ENCODE measurements at places on chromosomes 5 and 9.

DNA sequence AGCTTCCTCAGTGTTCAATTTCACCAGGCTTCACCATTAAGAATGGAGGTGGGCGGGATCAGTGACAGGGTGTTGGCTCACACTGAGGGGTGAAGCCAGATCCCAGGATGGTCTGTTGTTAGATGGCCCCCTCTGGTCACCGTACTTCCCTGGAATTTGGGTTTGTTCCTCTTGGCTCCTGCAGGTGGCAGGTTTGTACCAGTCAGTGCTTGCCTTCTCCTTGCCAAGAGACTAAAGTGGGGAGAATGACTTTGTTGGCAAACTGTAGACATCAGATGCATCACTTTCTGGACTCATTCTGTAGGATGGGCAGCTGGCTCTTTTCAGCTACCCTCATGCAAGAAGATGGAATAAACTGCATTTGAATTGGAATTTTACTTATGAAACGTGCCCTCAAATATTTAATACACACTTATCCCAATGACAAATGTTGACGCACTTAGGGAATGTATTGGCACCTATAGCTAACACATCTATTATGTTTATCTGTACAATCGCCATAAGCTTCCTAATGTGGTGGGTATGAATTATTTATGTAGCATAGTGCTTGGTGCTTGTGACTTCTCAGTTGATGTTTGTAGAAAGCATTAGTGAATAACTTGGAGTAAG is 31.4 kb upstream of the ANKRD55 start:
- peak; percentile 7 for DNase-seq

- peak; percentile 41 for DNase-seq
Measured at GRCh38 chr9:78369639-78370219, 72.8 kb downstream of the PSAT1 start.

DNA sequence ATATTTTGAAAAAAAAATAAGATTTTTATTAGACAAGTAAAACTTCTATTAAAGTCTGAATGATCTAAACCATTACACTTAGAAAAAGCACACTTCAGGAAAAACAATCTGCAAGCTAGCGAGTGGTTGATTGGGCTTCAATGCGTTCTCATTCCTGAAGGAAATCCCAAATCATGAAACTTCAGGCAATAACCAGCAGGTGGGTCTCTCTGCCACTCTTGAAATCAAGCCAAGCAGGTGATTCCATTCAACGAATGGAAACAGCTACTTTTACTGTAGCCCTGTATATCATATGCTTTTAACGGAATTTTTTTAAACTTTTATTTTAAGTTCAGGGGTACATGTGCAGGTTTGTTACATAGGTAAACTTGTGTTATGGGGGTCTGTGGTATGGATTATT is 234.5 kb upstream of the TRPM3 start:
- no peak for DNase-seq

- peak; percentile 69 for DNase-seq
Measured at GRCh38 chr5:56233230-56233629, at the start of gene ANKRD55. ANKRD55 (minus strand) TSS chr5:56233330; CDS start chr5:56232913, 417 bp downstream.

- no peak for DNase-seq
Measured at GRCh38 chr5:88829054-88829453, 53.9 kb downstream of the MEF2C start.

GRCh38 chr9:113566712-113567071 is 103.2 kb downstream of the RGS3 start:
- DNase-seq: no peak

GRCh38 chr5:132017316-132017715 is 5.9 kb upstream of the ACSL6 start:
- peak; percentile 40 for DNase-seq

DNA sequence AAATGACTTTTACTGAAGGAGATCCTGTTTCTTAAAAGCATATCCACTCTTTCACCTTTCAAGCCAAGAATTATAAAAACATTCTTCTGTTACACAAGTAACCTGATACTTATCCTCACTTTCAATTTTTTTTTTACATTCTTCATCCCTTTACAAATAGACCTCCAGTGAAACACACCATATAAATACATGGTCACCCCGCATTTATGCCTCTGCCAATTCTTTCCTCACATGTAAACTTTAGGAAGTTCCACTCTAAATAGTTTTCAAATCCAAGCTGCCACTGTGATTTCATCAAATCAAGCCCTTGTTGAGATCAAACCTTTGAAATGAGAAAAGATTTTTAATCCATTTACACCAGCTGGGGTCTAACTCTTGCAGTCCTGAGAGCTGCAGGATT is 40.0 kb downstream of the GAS1 start:
- DNase-seq: no peak

- DNase-seq: peak; percentile 8
Measured at GRCh38 chr5:99369797-99370593, 441.2 kb upstream of the CHD1 start.

DNA sequence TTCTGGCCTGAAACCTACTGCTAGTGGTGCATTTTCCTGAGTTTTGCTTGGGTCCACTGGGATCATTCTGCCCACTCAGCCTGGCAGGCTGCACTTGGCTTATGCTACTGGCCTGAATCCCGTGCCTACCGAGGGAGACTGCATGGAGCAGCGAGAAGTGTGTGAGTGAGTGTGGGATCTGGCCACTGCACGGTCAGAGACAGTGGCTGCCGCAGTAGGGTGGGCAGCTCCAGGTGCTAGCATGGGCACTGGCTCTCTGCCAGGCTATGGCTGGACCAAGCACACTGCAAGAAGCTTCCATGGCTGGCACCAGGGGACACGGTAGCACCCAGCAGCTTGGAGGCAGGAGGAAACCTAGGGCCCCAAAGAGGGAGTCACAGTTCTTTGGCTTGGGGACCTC is 1058.7 kb upstream of the ACO1 start:
- DNase-seq: no peak

DNA sequence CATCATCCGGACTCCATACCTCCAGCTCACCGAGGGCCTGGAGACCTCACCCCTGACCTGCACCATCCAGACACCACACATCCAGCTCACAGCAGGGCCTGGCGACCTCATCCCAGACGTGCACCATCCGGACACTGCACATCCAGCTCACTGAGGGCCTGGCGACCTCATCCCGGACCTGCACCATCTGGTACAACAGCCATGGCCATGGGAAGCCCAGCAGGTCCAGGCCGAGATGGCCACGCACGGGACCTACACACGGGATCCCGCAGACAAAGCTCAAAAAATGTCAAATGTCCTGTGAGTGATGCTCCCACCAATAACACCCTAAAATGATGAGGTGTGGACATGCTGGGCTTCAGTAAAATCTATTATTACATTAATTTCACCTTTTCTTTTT is 9.7 kb downstream of the TERT start:
- no peak for DNase-seq

DNA sequence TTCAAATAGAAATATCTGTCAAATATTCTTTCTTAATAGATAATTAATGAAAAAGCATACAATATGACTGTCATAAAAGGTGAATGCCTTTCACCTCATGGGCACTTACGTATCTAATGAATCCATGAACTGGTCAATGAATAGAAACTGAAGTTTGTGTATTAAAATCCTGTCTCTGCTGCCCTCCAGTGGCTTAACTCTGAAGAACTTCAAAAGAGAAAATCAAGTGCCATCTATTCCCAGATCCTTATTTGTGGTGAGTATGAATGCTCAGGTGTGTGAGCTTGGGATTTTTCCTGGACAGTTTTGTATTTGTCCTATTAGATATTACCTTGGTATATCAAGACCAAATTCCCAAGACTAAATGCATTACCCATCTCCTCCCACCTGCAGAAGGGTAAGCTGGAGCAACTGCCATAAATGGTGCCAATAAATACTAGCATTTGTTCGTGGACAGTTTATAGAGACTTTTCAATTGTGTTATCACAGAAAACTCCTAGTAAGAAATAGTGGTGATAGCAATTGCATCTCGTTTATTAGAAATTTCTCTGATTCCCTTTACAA is 44.0 kb upstream of the SVEP1 start:
- peak; percentile 71 for DNase-seq

GRCh38 chr9:95719354-95719753 is 156.1 kb upstream of the ERCC6L2 start:
- no peak for DNase-seq

DNA sequence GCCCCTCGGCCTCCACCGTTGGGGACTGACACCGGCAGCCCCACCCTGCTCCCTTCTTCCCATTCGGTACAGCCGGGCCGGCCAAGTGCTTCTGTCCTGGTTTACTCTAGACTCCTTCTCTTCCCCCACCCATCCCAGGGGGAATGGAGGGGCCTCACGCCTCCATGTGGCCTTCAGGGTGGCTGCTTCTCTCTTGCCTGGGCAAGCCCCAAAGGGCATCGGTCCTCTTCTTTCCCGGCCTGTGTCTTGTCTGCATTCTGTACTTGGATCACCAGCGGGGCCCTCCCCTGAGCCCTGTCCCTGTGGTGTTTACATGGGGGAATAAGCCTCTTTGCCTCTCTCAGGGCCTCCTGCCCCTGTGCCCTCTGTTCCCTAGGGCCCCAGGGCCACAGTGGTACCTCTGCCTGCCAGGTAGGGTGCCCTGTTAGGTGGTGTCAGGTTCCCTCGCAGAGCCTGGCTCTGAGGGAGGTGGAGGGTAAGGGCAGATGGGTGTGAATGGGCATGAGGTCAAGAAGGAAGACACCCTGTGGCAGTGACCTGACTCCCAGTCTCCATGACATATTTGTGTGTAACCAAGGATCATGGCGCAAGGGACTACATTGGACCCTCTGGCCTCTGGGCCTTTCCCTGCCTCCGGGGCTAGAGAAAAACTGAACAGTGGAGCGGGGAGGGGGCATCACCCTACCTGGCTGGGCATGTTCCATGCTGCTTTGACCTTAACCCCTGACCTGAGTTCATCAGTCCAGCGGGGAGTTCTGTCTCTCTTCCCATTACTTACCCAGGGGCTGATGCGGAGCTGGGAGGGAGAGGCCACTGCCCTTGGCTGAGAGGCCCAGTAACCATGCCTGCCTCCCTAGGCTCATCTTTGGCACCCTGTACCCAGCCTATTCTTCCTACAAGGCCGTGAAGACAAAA is 1.6 kb downstream of the REEP2 start:
- DNase-seq: no peak

- DNase-seq: peak; percentile 20
Measured at GRCh38 chr5:1511651-1512540, 11.9 kb downstream of the LPCAT1 start.

GRCh38 chr5:42887575-42887974 is 75.9 kb upstream of the SELENOP start:
- DNase-seq: no peak

GRCh38 chr5:6708814-6709213 is 4.4 kb upstream of the TENT4A start:
- no peak for DNase-seq

DNA sequence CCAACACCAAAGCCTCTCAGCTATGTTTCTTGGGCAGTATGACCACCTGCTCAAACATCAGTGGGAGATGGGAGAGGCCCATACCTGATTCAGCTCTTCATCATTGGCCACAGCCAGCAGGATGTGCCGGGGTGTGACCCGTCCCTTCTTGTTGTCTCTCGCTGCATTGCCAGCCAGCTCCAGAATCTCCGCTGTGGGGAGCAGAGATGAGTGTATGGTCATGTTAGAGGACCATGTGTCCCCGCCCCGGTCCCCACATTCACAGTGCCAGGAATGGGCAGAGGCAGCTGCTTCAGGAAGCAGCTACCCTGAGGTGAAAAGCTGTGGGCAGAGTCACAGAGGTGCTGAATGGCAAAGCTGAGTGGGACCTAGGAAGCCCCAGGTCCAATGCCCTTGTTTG is 29.1 kb downstream of the MACROH2A1 start:
- DNase-seq: no peak

- DNase-seq: no peak
Measured at GRCh38 chr9:90546200-90546599, 96.4 kb downstream of the DIRAS2 start.

GRCh38 chr5:1400211-1400855 is 44.9 kb downstream of the SLC6A3 start:
- no peak for DNase-seq

DNA sequence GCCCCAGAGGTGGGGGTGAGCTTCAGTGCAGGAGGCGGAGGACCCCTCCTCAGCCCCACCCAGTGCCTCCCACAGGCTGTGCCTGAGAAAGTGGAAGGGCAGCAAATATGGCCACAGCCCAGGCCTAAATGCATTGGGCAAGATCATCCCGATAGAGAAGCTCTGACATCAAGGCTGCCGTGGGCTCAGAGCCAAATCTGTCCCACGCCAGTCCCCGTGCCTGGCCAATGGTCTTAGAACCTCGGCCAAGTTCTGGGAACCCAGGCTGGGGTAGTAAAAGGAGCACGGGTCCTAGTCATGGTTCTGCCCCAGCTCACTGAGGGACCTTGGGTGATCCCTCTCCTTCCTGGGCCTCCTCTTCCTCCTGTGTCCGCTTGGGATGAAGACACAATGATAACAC is 27.7 kb upstream of the TNIP1 start:
- no peak for DNase-seq

GRCh38 chr9:85130260-85130659 is 460.7 kb downstream of the NTRK2 start:
- no peak for DNase-seq

- no peak for DNase-seq
Measured at GRCh38 chr9:108815156-108815555, 40.6 kb downstream of the ACTL7B start.

- no peak for DNase-seq
Measured at GRCh38 chr9:31388660-31389059, 995.8 kb upstream of the ACO1 start.

- no peak for DNase-seq
Measured at GRCh38 chr5:78405829-78406750, 45.7 kb downstream of the SCAMP1 start.

- DNase-seq: no peak
Measured at GRCh38 chr9:92644278-92644677, 25.7 kb downstream of the IPPK start.

DNA sequence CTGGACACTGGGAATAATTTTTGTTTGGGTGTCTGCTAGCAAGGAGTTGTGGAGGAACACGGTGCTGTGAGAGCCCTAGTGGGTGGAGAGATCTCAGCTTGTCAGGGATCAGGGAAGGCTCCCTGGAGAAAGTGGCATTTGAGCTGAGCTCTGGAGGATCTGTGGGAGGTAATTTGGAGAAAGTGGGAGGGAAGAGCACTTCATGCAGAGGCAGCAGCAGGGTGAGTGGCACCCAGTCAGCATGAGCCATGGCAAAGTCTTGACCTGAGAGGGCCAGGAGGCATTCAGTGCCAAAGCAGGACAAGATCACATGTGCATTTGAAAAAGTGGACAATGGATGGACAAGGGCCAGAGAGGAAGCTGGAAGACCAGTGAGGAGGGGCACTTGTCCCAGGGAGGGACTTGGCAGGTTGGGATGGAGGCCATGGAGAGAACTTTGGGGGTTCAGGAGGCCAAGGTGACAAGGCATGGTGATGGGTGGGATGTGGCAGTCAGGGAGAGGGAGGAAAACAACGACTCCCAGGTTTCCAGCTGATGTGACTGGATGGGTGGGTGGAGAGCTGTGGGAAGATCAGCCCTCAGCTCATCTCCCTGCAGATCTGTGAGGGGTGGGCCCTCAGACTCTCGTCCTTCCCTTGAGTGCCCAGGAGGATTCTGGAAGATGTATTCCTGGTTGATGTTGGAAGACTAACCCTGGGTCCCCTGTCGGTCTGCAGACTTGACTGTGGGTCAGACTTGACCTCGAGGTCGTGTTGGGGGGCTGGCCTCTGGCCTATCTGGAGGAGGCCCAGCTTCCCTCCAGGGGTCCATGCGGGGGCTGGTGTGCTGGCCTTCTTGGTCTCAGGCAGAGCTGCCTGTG is 68.9 kb upstream of the PITX1 start:
- DNase-seq: no peak
